ENCODE measurements at places on chromosomes 1 and 21.

- no peak for DNase-seq
These were observed 291.6 kb downstream of the PTBP2 start for GRCh38 chr1:97013136-97013535.

DNA sequence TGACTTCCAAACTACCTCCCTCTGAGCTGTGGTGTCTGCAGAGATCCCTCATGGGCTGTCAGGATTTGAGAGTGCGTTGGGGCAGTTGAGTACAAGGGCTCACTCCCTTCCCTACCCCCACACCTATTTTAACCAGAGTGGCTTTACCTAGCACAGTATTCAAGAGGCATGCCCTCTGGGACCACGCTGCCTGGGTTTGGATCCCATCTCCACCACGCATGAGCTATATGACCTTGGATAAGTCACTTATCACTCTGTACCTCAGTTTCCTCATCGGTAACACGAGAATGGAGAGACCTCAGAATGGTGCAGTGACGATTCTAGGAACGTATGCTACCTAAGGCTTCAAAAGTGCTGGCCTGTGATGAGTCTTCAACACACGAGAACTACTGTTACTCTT lies 147.3 kb upstream of the WNT4 start:
- no peak for DNase-seq

- DNase-seq, result peak; percentile 96
These were observed 40.1 kb downstream of the SLC2A7 start for GRCh38 chr1:8985915-8986813.

- DNase-seq, result no peak
These were observed 165.8 kb downstream of the GPATCH2 start for GRCh38 chr1:217465102-217465501.

GRCh38 chr1:5297886-5298239 lies 643.5 kb downstream of the AJAP1 start:
- DNase-seq, result no peak

DNA sequence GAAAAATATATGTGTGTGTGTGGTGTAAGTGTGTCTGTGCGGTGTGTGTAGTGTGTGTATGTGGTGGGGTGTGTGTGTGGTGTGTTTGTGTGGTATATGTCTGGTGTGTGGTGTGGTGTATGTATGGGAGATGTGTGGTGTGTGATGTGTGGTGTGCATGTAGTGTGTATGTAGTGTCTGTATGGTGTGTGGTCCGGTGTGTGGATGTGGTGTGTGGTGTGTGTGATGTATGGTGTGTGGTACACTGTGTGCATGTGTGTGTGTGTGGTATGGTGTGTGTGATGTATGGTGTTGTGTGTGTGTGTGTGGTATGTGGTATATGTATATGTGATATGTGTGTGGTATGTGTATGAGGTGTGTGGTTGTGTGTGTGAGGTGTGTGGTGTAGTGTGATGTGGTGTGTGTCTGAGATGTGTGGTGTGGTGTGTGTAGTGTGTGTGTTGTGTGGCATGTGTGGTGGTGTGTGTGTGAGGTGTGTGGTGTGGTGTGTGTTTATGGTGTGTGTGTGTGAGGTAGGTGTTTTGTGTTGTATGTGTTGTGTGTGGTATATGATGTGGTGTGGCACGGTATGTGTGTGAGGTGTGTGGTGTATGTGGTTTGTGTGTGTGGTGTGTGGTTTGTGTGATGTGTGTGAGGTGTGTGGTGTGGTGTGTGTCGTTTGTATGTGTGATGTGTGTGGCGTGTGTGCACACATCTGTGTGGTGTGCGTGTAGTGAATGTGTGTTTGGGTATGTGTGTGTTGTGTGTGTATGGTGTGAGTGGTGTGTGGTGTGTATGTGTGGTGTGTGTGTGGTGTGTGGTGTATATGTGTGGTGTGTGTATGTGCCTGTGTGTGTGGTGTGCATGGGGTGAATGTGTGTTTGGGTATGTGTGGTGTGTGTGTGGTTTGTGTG lies 35.3 kb upstream of the ABCG1 start:
- no peak for DNase-seq

GRCh38 chr1:159144571-159144970 lies 26.8 kb upstream of the CADM3 start:
- DNase-seq, result peak; percentile 52

GRCh38 chr1:17923666-17924065 lies 168.5 kb downstream of the ACTL8 start:
- DNase-seq, result no peak

DNA sequence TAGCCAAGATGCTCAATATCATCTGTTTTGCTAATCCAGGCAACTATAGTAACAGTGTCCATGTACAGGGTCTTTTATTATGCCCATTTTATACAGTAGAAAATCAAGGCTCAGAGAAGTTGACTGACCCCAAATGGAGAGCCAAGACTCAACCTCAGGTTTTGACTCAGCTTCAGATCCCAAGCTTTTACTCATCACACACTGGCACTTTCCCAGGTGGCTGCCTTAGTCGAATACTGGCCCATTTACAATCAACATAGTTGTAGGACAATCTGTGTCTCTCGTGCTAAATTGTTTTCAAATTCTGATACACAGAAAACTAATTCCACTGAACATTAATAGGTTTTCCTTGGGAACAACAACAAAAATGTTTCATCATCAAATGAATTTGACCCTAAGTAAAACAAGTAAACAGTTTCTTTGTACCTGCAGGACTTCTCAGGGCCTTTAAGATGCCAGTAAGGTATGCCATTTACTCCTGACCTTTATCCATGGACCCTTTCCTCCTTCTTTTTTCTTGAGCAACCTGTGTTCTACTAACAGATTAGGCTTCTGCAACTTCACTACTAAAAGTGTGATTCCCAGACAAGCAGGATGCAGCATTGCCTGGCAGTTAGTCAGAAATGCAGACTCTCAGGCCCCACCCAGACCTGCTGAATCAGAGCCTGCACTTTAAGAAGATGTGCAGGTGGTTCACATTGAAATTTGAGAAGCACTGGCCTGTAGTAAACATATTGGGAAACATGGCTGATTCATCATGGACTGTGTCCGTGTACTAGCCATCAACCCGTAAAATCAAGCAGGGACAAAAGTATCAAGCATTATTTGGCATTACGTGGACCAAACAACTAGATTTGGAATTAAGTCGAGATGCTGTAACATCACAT lies 128.8 kb downstream of the RRAGC start:
- peak; percentile 79 for DNase-seq

DNA sequence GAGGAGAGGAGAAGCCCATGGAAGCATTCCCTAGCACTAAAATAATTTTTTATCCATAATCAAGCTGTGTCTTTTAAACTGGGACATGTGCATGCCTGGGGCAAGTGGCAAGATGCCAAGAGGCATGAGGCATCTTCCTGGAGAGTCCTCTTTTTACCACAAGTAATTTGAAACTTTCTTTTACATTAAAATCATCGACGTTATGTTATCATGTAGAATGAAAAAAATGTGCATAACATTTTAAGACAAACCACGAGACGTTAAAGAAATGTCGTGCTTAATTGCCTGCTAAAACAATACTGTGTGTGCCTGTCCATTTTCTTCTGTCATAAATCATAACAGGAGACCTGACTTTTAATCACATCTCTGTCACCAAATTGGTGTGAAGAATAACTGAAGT lies 1.5 kb downstream of the STYXL2 start:
- peak; percentile 57 for DNase-seq

- no peak for DNase-seq
These were observed 109.2 kb upstream of the RAB4A start for GRCh38 chr1:229161740-229162139.

DNA sequence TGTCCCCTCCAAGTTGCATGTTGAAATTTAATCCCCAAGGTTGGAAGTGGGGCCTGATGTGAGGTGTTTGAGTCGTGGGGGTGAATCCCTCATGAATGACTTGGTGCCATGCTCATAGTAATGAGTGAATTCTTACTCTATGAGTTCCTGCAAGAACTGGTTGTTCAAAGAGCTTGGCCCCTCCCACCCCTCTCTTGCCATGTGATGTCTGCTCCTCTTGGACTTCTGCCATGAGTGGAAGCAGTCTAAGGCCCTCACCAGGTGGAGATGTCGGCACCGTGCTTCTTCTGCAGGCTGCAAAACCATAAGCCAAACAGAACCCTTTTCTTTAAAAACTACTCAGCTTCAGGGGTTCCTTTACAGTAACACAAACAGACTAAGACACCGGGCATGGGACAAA lies 14.3 kb downstream of the G0S2 start:
- no peak for DNase-seq

- DNase-seq, result peak; percentile 21
These were observed 27.5 kb downstream of the ATP1B1 start for GRCh38 chr1:169133801-169134502.

DNA sequence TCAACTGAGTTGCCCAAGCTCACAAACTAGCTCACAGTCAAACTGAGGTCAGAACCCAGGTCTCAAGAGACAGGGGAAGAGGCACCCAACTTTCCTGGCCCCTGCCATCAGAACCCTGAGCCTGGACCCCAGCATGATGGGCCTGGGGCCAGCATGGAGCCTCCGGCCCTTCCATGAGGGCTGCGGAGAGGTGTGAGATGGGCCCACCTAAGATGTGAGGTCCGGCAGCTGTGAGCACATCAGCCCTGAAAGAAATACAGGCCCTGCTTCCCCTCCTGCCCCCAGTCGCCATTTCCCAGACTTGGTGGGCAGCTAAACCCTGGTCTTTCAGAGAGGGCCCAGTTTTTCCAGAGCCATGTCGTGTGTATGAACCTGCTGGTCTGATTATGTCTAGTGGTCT lies 30.6 kb downstream of the QSOX1 start:
- no peak for DNase-seq

GRCh38 chr1:23097316-23097715 lies 71.3 kb downstream of the LUZP1 start:
- no peak for DNase-seq

DNA sequence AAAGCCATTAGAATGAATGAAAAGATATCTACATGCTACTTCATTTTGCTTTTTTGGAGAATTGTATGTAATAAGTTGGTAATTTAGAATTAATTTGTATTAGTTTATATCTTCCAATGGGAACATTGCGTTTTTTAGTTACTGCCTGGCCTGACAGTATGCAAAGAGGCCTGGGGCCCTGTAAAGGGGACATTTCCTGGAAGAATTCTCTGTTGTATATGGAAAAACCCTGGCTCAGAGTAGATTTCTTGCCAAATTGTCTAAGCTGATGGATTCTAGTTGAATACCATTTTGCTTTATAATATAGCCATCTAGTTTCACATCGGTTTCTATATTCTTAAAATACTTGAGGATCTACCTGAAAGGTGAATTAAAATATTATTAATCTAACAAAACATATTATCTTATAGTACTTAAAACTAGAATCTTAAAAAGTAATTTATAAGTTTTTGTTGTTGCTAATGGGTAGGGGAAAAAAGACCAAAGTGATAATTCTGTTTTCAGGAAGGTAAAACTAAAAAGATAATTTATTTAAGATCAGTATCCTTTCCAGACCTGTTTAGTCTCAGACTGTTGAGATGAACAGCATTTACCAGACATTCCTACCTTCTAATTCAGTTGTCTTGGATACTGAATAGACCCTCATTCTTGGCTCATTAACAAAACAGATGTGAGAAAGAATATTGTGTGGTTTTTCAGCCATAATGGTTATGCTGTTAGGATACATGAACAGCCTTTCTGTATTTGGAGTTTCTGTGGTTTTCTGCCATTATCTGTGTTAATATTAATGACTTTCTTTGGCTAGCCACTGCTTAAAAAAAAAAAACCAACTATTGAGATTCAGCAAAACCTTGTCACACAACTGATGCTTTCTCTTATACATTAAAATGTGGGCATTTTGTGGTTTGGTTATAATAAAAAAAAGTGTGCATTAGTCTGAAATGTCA lies 4.8 kb downstream of the AGO3 start:
- DNase-seq, result no peak

DNA sequence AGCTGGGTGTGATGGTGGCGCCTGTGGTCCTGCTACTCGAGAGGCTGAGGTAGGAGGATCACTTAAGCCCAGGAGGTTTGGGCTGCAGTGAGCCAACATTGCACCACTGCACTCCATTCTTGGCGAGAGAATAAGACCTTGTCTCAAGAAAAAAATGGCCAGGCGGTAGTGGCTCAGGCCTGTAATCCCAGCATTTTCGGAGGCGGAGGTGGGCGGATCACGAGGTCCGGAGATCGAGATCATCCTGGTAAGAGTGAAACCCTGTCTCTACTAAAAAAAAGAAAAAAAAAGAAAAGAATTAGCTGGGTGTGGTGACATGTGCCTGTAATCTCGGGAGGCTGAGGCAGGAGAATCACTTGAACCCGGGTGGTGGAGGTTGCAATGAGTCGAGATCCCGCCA lies 11.3 kb downstream of the ATAD3B start:
- no peak for DNase-seq

GRCh38 chr1:221376286-221376685 lies 365.6 kb downstream of the DUSP10 start:
- no peak for DNase-seq

DNA sequence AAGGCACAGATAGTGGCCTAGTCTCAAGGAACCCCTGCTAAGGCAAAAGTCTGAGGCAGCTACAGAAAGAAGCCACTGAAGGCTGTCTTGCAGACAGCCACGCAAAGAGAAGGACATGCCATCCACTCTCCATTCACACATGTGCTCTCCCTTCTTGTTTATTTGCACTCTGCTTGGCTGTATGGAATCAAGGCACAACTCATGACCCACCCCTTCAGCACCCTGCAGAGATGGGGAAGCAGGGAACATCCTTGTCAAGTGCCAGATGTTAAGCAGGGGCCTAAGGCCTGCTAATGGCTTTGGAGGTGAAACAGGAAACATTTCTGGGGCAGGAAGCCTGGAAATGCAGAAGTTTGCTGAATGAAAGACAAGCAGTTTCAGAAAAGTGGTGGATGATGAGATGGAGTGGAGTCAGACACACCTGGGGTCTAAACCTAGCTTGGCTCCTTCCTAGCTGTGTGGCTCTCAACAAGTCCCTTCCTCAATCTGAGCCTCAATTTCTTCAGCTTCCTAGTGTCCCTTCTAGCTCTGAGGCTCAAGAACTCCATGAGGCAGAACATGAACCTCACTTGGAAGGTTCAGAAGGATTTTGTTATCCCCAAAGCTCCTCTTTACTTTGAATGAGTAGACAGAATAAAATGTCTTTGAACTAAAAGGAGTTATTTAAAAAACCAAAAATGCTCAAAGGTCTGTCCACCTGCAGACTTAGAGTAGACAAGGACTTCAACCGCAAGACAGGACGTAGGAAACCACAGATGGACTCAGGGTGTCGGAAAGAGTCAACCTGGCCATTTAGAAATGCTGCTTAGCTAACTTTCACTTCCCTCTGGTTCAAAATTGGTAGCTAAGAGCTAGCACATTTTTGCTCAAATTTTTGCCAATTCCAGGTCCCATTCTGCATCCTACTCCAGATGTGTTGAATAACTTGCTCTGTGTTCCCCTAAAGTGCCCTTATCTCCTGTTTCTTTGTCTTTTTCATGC lies 283.1 kb downstream of the PLPP3 start:
- DNase-seq, result no peak

DNA sequence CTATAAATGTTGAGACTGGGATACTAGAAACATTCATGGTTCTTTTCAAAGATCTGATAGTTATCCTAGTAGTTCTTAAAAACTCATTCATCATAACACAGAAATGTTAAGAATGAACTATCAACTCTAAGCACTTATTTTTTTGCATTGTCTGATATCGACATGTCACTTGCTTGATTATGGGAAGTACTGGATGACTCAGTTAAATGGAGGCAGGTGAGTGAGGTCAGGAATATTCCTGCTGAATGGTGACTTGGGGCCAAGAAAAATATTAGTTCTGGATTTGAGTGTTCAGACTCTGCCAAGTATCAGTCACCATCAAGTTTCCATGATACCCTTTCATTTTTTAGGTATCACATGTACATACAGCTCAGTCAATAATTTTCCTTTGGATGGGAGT lies 63.6 kb downstream of the NEK7 start:
- DNase-seq, result peak; percentile 95
